HepG2 (cell line): ENCODE measurements at places on chromosomes 2 and 18. TPM values are rescaled to one million over a fixed set of nuclear protein-coding genes. Genes with fewer than 3 reads are reported as not detected.

- DNase-seq = no peak
Observed at GRCh38 chr18:3593381-3593903, 143.5 kb downstream of the TGIF1 start.

The IL36B gene
- not detected in 2 replicates for total RNA-seq

GRCh38 chr2:157257312-157258252 is at the start of gene GALNT5:
Gene GALNT5 (plus strand): TSS chr2:157257705. CDS start chr2:157258083, 378 bp downstream.
- no peak for DNase-seq

GRCh38 chr18:34651586-34652369 is 58.3 kb upstream of the DTNA start:
- DNase-seq = no peak
